ENCODE measurements at places on chromosomes 3 and 15.

DNA sequence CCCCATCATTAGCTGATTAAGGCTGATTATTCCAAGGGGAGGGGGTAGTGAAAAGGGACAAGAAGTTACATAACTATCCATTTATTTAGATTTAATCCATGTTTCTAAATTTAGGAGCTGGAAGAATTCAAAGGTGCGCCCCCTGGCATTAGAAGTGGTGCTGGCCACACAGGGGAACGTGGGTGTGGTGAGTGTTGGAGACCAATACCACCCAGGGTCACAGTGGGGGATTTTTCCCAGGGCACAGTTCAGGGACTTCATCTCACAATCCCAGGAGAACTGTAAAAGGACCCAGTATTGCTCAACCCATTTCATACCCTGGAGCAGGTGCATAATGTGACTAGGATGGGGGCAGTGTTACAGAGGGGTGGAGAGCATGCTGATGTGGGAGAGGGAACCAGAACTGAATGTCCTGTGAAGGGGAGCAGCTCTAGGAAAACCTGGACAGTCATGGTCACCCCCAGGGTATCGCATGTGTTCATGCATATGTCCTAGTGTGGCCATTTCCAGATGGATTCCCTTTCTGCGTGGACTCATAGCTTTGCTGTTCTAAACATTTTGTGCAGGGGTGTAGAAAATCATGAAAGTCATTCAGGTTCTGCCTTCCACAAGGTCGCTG is 110.3 kb downstream of the LSM3 start:
- DNase-seq = no peak

- DNase-seq = no peak
Measured at GRCh38 chr15:101001796-101002195, 82.6 kb downstream of the LRRK1 start.

DNA sequence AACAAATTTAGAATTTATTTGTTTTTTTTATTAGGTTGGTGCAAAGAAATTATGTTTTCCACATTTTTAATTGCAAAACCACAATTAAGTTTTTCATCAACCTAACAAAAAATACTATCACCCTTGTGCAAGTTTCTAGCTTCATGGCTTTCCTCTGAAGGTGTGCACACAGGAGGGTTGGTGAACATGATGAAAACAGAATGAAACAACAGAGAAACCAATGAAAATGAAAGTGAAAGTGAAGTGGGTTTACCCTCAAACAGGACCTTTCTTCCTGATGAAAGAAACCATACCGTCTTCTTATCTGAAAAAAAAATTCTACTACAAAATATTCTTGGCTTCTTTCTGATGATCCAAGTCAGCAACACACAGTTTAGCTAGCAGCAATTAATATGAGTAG is 71.9 kb upstream of the FEZF2 start:
- no peak for DNase-seq

- DNase-seq = no peak
Measured at GRCh38 chr3:195187609-195188425, 83.1 kb downstream of the XXYLT1 start.

DNA sequence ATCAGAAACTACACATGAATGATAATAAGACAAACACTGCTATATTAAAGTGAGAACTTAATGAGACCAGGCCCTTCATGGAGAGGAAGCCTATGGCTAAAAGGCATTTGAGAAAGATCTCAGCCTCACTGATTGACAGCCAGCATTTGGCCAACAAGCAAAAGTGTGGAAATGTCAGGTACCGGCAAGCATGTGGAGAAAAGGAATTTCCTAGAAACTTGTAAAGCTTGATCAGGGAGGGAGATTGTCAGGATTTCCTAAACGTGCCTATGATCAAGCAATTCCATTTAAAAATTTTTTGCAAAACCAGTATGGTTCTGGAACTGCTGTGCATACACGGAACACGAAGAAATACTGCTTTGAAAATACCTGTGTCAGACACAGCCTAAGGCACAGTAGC is 220.3 kb upstream of the ATP10A start:
- DNase-seq = no peak

- DNase-seq = no peak
Measured at GRCh38 chr3:182970811-182971418, 9.4 kb downstream of the DCUN1D1 start.

- DNase-seq = no peak
Measured at GRCh38 chr3:88433568-88433967, 283.8 kb downstream of the C3orf38 start.

GRCh38 chr3:45800611-45801010 is 4.3 kb upstream of the SLC6A20 start:
- no peak for DNase-seq

DNA sequence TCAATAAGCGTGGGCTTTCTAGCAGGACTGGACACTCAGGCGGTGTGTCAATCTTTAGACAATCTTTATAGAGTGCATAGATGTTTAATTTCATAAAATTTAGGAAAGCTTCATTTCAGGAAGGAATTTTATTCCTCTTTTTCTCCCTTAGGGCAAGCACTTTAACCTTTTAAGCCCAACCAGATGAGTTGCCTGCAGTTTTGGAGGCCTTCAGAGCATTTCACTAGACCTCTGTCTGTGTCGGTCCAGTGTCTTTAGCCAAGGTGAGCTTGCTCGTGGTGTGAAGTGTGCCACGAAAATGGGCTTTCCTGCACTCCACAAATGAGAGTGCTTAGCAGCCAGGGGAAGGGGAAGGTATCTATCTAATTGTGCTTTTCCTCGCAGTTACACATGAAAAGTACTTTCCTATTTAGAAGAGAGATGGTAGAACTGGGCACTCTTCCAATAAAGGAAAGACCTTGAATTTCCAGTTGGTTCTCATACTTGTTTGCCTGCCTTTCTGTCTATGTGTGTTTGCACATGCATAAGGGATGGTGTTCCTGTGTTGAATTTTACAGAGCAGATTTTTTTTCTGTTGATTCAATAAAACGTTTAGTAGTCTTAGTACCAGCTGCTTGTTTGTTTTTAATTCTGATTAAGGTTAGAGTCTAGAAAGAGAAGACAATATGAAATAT is 53.6 kb downstream of the FEZF2 start:
- no peak for DNase-seq

GRCh38 chr15:55588070-55588814 is at the start of gene PYGO1:
PYGO1 (minus strand) TSS chr15:55588345; CDS start chr15:55587883, 462 bp downstream.
- DNase-seq = no peak

- no peak for DNase-seq
Measured at GRCh38 chr3:183981990-183982644, 35.6 kb downstream of the ABCC5 start.

GRCh38 chr15:87167055-87167454 is 1087.4 kb downstream of the AGBL1 start:
- no peak for DNase-seq

DNA sequence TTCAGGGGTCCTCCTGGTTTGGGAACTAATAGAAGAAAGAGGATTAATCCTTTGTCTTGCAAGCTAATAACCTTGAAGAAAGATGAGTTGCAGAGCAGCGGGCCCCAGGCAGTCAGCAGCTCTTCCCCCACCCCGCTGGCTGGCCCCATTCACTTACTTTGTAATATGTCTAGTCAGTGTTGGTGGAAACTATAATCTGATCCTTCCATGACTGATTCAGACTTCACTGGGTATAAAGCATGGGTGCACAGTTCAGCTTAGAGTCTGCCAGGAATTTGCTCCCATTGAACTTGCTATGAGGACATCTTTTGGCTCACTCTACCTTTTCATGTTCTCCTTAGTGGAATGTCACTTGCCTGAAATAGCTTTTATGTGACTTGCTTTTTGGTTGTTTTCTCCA is 117.7 kb downstream of the CCNL1 start:
- no peak for DNase-seq

GRCh38 chr3:112811131-112811884 is 35.4 kb downstream of the CD200R1L start:
- no peak for DNase-seq

- no peak for DNase-seq
Measured at GRCh38 chr15:49155834-49156627, 632 bp upstream of the COPS2 start.

DNA sequence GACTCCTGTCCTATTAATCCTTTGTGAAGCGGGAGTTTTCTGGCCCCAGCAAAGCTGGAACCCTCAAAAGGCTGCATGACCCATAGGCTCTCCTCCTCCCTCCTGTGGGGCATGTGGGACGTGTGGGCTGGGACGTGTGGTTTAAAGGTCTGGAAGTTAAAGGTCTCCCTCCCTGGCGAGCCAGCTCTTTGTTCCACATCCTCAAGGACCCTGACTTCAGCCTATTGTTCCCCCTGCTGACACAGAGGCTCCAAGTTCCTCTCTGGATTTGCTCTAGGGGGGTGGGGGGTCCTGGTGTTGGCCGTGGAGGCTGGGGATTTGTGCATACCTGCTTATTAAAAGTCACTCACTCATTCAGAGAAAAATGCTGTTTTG is 44.2 kb downstream of the SMAD6 start:
- DNase-seq = no peak

DNA sequence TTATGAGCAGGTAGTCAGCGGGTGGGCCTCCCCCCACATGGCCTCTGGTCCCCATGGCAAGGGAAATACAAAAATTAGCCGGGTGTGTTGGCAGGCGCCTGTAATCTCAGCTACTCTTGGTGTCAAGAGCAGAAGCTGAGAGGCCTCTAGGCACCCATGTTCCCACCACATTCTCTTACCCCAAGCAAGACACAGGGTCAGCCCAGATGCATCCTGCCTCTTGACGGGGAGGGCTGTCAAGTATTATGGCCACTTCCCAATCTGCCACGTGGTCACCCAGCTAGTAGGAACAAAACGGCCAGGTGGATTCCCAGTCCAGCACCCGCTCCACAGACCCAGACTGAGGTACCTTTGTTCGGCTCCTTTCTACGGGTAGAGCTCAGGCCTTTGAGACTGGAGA is 16.2 kb upstream of the SLC6A6 start:
- DNase-seq = no peak

DNA sequence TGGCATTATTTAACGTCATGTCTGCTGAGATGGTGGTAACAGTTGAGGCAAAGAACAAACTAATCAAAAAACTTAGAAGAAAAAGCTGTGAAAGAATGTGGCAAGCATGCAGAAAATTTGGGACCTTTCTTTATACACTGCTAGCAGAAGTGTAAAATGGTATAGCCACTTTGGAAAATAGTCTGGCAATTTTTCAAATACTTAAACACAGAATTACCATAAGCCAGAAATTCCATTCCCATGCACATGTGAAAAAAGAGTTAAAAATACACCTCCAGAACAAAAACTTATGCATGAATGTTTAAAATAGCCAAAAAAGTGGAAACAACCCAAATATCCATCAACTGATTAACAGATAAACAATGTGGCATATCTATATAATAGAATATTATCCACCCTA is 613.3 kb downstream of the TBL1XR1 start:
- no peak for DNase-seq

GRCh38 chr3:52194485-52195290 is 3.3 kb upstream of the ALAS1 start:
- no peak for DNase-seq

DNA sequence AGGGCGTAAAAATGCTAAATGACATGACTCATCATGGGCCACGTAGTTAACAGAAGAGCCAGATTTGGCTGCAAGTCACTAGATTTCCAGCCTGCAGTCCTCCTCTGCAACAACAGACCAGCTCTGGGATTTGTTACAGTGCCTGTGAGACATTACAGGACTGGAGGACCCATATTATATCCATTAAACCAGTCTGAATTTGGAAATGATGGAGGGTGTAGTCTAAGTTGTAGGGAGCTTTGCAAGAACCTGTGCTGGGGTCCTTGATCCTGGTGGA is 10.8 kb downstream of the ZNF774 start:
- no peak for DNase-seq

- no peak for DNase-seq
Measured at GRCh38 chr3:31291818-31292217, 240.9 kb upstream of the STT3B start.

- no peak for DNase-seq
Measured at GRCh38 chr15:36658898-36659639, 79.6 kb downstream of the CDIN1 start.

GRCh38 chr3:188164248-188164687 is 10.3 kb downstream of the LPP start:
- DNase-seq = no peak

DNA sequence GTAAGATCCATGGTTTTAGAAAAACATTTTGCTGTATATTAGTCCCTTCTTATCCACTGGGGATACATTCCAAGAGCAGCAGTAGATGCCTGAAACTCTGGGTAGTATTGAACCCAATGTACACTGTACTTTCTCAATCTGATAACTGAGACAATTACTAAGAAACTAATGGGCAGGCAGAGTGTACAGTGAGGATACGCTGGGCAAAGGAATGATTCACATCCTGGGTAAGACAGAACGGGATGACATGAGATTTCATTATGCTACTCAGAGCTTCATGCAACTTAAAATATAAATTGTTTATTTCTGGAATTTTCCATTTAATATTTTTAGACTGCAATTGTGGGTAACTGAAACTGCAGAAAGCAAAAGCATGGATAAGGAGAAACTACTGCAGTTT is 46.2 kb upstream of the TEX55 start:
- DNase-seq = no peak

DNA sequence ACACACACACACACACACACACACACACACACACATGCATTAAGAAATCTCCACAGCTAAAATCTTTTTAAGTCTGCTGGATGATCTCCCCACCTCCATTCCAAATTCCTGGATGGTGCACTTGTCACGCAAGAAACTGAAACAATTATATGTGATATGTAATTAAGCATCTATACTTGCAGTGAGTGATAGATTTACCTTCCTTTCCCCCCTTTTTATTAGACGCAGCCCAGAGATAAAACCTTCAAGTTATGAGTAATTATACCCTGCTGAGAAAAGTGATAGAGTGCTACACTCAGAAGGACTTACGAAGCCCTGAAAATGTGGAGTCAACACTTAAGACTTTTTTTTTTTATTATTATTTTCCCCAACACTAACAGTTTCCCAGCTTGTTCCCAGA is 255.2 kb downstream of the LSAMP start:
- DNase-seq = no peak

DNA sequence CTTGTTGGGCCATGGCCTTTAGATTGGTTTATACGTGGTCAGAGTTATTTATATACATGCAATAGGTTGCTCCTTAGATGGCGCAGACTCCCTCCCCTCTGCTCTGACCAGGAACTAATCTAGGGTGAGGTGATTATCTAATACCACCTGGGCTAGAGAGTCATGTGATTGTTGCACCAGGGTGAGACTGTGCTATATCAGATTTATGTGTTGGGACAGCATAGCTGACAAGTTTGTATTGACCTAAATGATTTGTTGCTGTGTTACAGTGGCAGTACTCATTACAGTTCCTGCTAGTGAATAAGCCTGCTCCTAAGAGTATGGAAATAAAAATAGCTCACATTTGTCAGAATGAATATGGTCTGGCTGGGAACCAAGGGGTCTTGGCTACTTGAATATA is 7.2 kb upstream of the IQCF6 start:
- no peak for DNase-seq

Measured in effector CD8-positive, alpha-beta T cell (primary cell).